ENCODE measurements at places on chromosomes 5 and 9.

DNA sequence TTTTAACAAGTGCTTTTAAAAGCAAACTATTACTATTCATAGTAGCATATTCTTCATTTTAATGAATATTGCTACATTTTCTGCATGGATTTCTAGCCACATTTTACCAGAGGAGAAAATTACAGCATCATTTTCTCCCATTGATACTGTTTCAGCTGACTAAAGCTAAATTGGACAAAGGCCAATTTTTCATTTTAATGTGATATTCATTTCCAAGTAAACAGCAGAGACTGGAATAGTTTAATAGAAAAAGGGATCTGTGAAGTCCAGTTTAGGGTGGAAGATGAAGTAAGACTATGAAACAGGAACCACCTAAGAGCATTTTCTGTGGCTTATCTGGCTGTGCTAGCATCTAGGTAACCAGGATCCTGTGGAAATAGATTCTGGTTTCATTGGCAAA, 128.1 kb downstream of the GIN1 start:
- no peak for DNase-seq

GRCh38 chr5:137091472-137091871, 407.7 kb downstream of the SPOCK1 start:
- DNase-seq, result no peak

GRCh38 chr5:150557509-150557872, 49.6 kb downstream of the NDST1 start:
- DNase-seq, result no peak

DNA sequence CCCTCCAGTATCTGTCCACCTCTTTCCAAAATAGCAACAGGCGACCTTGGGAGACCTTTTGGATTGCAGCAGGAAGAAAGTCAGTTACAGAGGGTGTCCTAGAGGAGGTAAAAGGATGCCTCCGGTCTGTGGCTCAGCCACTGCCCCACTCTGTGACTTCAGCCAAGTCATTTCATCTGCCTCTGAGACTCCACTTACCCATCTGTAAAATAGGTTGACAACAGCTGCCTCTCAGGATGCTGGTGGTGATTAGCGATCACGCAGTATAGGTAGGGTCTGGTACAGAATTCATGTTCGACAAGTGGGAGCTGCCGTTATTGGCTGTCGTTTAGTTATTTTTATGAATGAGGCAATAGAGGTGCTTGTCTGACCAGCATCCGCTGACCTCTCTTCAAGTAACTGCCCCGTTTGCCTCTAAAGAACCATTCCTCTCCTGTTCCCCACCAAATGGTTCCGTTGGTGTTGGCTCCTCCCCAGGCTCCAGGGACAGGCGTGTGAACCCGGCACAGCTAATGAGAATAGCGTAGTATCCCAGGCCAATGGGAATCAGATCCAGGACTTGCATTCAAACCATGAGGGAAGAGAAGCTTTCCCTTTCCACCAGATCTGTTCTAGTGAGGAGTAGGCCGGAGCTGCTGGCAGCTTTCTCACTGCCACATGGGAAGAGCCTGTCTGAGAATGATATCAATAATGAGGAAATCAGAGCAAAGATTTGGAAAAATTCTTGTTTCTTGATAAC, 64.1 kb downstream of the SMIM23 start:
- DNase-seq, result no peak

DNA sequence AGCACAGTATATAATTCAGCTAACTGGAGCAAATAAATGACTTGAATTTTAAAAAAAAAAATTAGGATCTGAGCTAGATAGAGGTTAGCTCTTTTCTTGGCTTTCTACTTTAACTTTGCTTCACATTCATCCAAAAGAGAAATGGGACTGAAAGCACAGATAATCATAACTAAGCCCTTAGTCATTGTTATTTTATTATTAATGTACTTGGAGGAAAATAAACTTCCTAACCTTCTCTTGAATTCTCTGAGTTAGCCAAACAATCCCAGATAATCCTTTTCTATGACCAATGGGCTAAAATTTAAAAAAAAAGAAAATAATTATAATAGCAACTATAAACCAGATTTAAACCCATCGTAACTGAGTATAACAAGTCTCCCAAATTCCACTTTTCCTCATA, 57.6 kb upstream of the RASA1 start:
- DNase-seq, result no peak

- no peak for DNase-seq
Measured at GRCh38 chr5:9140711-9141110, 405.2 kb downstream of the SEMA5A start.

DNA sequence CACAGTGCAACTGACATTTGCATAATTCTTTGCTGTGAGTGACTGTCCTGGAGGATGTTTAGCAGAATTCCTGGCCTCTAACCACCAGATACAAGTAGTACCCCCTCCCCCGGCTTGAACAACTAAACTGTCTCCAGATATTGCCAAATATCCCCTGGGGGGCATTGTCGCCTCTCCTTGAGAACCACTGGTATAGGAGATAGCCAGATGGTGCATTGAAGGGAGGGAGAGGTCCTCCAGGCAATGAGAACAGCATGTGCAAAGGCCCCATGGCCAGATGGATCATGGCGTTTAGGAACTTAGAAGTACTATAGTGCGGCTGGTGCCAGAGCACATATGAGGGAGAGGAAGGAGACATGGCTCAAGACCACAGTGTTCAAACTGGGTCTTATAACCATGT, 18.9 kb upstream of the ORM1 start:
- DNase-seq, result no peak

DNA sequence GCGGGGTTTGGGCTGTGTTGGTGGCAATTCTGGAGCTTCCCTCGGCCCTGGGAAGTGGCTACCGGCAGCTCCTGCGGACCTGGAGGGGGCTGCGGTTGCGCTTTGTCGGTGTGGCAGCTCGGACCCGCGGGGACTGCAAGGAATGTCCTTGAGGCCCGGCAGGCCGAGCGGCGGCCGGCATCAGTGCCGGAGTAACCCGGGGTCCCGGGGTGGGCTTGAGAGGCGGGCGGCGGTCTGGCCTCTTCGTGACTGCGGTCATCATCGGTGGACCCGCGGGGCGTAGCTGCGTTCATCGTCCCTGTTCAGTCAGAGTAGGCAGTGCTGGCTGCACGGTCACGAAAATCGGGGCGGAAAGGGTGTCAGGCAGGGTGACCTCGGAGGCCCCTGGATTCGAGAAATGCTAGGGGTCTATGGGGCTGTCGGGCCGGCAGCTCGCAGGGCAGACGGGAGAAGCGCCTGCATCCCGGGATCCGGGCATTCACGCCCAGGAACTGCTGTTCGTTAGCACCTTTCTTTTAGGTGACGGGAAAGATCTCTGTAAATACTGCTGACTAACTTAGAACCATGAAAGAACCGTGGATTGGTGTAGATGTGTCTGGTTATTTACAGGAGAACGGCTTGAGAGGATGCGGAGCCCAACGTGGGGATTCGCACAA, 474 bp downstream of the HMGCR start:
- no peak for DNase-seq

- DNase-seq, result no peak
Measured at GRCh38 chr9:80797101-80797829, 892.1 kb downstream of the TLE1 start.

DNA sequence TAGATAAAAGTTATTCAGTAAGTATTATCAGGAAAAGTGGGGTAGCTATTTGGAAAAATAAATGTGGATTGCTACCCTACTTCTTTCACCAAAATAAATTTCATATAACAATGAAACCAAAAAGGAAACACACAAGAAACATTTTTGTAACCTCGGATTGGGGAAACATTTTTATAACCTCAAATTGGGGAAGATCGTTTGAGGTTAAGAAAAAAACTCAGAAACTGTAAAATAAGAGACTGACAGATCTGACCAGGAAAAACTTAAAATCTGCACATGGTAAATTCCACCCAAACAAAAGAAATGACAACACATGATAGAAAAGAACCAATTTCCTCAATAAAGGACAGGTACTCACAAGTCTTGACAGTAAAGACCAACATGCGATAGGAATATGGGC, 13.5 kb downstream of the EFCAB9 start:
- DNase-seq, result no peak

DNA sequence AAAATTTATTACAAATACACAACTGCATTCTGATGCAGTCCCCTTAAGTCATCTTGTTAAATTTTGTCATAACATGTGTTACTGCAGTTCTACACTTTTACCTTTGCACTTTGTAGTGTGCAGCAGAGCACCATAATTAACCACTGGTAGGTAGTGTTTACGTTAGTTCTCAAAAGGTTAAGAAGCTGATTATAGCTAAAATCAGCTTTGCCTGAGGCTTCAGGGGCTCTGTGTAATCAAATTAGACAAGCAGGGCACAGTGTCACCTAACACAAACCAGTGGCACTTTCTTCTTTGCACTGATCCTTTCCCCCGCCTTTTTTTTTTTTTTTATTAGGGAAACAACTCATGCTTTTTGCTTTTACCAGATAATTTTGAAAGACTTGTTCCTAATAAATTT, 26.1 kb downstream of the POU5F2 start:
- no peak for DNase-seq

- DNase-seq, result no peak
Measured at GRCh38 chr5:15885156-15885555, 294.4 kb downstream of the MARCHF11 start.

DNA sequence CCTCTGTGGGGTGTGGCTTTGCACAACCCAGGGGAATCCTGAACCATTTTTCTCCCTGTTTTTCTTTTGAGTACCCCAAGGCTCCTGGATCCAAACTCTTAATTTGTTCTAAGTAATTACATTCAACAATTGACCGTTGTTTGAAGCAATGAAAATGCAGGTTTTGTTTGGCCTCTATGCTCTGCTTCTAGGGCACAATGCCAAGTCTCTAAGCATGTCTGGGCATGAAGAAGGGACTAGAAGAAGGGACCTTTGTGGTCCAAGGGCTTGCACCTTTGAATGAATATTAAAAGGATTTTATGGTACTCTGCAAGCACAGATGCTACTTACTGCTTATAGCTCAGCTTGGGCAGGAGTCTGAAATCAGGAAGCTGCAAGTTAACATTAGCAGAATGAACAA, 6.6 kb upstream of the ENC1 start:
- DNase-seq, result no peak

- no peak for DNase-seq
Measured at GRCh38 chr9:134699343-134699740, 57.7 kb downstream of the COL5A1 start.

DNA sequence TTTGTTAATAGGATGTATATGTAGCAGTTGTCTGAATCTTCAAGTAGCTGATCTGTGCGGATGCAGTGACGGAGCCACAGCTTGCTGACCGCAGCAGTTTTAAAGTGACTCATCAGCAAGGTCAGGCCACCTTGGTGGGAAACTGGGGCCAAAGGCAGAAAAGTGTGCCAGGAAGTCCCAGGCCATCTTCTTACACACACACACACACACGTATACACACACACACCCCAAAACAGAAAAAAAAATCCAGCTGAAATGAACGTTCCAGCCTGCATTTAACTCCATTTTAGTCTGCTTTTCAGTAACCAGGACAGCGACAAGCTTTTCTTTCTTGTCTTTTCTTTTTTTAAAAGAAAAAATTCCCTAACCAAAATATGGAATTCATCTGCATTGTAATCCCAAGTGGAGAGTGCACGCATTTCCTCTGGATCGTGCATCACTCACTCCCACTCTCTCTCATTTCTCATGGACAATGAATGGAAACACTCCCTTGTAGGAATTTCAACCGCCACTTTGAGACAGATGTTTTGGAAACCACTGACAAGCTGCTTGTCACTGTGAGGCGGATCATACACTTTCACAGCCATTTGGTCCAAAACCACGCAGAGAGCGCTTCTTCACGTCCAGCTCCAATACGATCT, 103.9 kb downstream of the LHFPL2 start:
- no peak for DNase-seq

- no peak for DNase-seq
Measured at GRCh38 chr5:56837381-56837780, 22.0 kb downstream of the MAP3K1 start.

- no peak for DNase-seq
Measured at GRCh38 chr9:78261403-78262001, 25.6 kb downstream of the CEP78 start.

- no peak for DNase-seq
Measured at GRCh38 chr9:105176194-105176593, 68.3 kb upstream of the SLC44A1 start.

DNA sequence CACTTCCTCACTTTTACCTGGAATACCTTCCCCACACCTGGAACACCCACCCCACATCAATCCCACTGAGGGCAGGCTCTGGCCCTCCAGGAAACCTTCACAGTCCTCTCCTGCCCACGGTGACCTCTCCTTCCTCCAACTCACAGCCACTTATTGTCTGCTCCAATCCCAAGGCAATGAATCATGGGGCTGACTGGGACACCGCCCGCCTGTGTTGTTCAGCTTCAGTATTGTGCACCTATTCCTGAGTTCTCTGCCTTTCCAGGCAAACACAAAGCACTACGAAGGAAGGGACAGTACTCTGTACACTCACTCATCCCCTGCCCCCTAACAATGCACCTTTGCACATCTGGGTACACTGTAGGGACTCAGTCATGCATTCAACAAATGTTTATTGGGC, 7.3 kb downstream of the PCDH1 start:
- no peak for DNase-seq

GRCh38 chr9:108662956-108663355, 192.8 kb downstream of the ACTL7B start:
- no peak for DNase-seq

DNA sequence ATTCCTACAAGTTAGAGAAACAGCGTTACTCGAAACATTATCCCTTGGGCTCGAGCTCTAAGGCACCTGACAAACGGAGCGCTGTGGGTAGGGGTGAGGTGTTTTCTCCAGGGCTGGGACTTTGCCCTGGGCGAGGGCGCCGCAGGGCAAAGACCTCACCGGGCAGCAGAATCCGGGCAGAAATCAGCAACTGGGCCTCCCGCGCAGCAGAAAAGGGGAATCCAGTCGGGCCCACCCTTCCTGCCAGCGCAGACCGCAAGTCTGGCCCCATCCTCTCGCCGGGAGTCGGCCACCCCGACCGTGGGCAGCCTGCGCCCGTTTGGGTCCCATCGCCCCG, 430 bp upstream of the MSH3 start:
- no peak for DNase-seq

- no peak for DNase-seq
Measured at GRCh38 chr5:79756076-79756475, 66.4 kb downstream of the CMYA5 start.

- no peak for DNase-seq
Measured at GRCh38 chr5:148425808-148426207, 42.0 kb downstream of the FBXO38 start.

DNA sequence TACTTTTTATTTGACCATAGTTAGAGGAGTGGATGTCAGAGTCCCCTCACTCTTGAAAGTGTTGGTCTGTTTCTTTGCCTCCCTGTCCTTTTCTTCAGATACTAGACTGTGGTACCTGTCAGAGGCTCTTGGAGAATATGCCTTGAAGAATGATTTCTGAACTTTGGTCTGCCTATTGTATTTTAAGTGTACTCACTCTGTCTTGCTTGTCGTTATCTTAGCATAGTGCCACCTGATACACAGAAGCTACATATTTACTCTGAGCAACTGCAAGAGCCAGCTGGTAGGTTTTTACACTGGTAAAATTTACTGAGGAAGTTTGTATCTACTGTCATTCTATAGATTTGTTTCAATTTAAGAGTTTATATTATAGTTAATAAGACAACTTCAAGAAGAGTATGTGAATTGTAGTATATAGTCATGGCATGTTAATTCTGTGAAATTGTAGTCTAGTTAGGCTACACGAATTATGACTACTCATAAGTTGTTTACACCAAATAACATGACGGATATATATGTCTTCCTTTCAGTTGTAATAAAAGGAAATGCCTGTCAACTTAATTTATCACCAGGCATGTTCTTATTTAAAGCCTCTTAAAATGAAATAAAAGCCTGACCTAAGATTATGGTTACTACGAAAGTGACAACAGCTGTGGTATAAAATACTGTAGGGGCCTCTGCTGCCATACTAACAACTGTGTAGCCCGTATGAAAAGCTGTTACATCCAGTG, 201.7 kb downstream of the KDM4C start:
- no peak for DNase-seq

GRCh38 chr5:178564397-178564796, 25.8 kb downstream of the COL23A1 start:
- DNase-seq, result no peak

Measured in cortex of kidney (tissue), 1 donor.